ENCODE measurements at places on chromosomes 7 and 10. TPM values are rescaled to one million over a fixed set of nuclear protein-coding genes. Genes with fewer than 3 reads are reported as not detected.

Gene SLC18A3
- not detected for polyA plus RNA-seq

Gene CCAR1
- polyA plus RNA-seq: 199 TPM

Gene RET
- polyA plus RNA-seq: 21.3 TPM

Gene ANKRD61
- 1.4 TPM for polyA plus RNA-seq

Gene KIAA1217
- 97.8 TPM for polyA plus RNA-seq

Gene IL15RA
- 0.71 TPM for polyA plus RNA-seq

Gene TYW1B
- polyA plus RNA-seq: 9.3 TPM

Gene EPDR1
- polyA plus RNA-seq: 22.2 TPM

Gene ECHDC3
- 14.2 TPM for polyA plus RNA-seq

Gene RAB19
- 4.2 TPM for polyA plus RNA-seq

Gene TSPAN15
- polyA plus RNA-seq: 63.7 TPM

Gene AGAP6
- polyA plus RNA-seq: 13.9 TPM

Gene AIFM2
- polyA plus RNA-seq: 5.2 TPM

All from left renal pelvis (tissue), 4 donors.